ENCODE measurements at places on chromosomes 7 and 10.

- DNase-seq, result no peak
Measured at GRCh38 chr7:151109094-151110048, 23.1 kb downstream of the AGAP3 start.

- DNase-seq, result no peak
Measured at GRCh38 chr10:71424496-71425194, 27.9 kb downstream of the CDH23 start.

DNA sequence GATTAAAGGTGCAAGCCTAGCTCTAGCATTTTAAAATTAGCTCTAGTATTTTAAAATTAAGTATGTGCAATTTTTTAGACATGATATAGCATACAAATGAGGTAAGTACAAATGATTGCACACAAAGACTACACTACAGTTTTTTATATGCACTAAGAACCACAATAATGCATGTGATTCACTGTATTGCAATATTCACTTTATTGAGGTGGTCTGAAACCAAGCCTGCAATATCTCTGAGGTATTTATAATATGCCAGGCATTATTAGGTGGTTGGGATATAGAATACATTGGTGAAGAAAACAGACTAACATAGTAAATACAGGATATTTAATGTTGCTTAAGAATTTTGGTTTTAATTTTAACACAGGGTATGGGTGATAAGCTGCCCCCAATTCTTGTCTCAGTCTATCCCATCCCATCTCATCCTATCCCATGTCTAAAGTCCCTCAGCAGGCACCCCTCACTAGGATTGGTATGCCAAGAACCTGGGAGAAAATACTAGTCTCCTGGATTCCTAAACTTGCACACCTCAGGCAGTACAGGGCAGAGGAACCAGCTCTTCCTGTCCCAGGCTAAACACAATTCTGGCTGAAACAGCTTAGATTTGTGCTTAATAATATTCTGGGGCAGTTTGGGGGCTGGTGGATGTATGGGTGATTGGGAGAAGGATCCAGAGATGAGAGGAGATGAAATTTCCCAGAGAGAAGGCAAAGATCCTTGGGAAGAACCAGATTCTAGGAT lies 90.4 kb downstream of the HIPK2 start:
- no peak for DNase-seq

DNA sequence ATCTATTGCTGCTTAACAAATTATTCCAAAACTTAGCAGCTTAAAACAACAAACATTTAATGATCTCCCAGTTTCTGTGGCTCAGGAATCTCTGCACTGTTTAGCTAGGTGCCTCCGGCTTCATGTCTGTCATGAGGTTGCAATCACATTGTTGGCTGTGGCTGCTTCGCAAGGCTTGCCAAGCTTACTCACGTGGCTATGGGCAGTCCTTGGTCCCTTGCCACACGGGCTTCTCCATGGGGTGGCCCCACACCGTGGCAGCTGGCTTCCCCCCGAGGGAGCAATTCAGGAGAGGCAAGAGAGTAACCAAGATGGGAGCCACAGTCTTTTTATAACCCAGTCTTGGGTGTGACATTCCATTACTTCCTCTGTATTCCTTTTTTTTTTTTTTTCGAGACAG lies 67.4 kb downstream of the NEURL1 start:
- DNase-seq, result no peak

GRCh38 chr7:12570534-12571461 lies at the start of gene SCIN:
TSS of gene SCIN (plus strand) at chr7:12570720. CDS start at chr7:12570787, 67 bp downstream.
- DNase-seq, result no peak

DNA sequence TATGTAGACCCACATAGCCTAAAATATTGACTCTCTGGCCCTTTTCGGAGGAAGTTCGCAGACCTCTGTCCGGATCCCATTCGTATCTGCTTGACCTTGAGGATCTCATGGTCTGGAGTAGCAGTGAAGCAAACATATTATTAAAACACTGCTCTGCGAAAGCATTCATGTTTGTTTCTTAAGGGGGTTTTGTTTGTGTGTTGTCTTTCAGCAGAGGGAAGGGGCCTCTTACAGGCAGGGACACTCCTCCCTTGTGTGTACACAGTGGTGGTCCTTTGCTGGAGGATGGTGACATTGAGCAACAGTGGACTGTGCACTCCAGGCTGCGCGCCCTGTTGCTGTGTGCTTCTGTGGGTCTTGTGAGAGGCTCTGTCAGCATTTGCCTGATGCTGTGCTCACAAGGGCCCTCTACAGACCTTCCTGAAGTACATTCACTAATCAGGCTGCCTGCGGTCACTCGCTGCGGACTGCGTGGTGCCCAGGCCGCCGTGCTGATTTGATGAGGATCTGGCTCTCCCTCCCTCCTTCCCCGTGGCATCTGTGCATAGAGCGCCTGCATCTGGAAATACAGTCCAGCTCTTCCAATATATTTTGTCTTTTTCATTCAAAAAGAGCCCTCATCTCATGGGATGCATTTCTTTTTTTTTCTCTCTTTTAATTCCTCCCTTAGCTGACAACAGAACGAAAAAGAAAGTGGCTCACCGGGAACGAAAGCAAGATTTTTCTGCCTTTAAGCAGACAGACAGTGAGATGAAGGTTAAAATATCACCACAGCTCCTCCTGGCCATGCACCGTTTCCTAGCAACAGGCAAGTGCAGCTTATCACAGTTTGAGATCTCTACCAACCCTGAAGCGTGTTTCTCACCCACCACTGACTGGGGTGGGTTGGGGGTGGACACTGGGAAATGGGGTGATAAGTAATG lies 135.8 kb downstream of the CNNM2 start:
- peak; percentile 24 for DNase-seq

GRCh38 chr10:115985786-115986185 lies 287.2 kb downstream of the GFRA1 start:
- DNase-seq, result no peak

DNA sequence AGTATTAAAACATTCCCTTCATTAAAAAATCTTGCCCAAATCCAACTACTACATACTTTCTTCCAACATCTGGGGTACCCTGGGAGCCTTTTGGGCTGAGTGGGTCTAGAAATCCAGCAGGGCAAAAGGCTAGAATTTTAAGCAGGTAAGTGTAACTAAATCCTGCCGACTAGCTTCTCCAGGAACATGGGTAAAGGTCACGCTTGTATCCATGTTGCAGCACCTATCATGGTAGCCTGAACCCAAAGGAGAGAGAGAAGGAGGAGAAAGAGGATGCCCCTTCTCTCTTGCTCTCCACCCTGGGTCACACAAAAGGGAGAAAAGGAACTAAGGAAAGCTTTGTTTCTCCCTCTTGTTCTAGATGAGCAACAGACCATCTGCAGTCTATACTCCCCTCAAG lies 53.3 kb downstream of the ZNF680 start:
- no peak for DNase-seq

- DNase-seq, result no peak
Measured at GRCh38 chr10:5416981-5417380, 4.6 kb downstream of the NET1 start.

DNA sequence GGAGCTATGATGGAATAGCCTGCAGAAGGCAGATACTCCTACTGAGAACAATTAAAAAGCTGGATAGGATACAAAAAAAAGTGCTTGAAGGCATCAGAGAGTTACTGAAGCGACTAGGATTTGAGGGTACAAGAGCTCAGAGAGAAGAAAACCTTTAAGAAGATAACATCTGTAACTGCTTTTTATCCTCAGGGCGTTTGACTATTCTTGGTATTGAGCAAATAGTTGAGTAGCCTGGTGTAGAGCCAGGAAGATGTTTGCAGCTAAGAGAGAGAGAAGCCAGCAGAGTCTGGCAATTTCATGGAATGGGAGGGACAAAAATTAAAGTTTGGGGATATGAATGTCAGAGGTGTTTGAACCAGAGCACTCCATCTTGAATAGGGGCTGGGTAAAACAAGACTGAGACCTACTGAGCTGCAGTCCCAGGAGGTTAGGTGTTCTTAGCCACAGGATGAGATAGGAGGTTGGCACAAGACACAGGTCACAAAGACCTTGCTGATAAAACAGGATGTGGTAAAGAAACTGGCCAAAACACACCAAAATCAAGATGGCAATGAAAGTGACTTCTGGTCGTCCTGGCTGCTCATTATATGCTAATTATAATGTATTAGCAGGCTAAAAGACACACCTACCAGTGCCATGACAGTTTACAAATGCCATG lies 428.8 kb downstream of the SH2D4B start:
- no peak for DNase-seq

DNA sequence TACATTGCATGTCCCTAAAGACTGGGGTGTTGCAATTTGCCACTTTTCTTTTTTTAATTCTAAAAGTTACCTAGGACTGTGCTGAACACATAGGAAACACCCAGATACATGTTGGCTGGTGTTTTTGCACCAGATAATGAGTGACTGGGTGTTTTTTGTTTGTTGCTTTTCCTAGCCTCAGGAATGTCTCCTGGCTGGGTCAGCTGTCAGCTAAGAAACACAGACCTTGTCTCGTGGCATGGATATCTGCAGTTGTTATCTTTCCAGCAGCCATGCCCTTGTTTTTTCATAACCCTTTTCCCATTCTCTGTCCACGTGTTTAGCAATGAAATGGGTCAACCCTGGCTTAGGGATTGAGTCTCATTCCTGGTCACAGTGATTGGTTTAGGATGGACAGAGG lies 433.9 kb upstream of the ZMIZ1 start:
- no peak for DNase-seq

- no peak for DNase-seq
Measured at GRCh38 chr10:20949967-20950366, 52.9 kb upstream of the NEBL start.

DNA sequence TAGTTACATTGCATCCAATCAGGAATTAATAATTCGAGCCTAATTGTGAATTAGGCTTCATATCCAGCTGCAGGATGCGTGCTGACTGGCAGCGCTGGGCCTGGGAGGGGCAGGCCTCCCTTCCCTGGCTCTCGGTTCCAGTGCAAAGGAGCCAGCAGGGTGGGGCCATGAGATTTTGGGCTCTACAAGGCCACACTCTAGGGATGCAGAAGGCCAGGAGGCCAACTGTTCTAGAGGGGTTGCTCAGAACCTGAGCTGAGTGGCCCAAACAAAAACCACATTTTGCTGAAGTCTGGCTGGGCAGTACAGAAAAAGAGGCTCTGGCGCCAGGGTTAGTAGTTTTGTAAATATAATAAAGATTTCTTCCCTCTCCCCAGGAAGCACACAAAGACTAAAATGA lies 72.3 kb downstream of the CLEC2L start:
- no peak for DNase-seq

- DNase-seq, result no peak
Measured at GRCh38 chr7:79272938-79273337, 180.5 kb downstream of the MAGI2 start.

DNA sequence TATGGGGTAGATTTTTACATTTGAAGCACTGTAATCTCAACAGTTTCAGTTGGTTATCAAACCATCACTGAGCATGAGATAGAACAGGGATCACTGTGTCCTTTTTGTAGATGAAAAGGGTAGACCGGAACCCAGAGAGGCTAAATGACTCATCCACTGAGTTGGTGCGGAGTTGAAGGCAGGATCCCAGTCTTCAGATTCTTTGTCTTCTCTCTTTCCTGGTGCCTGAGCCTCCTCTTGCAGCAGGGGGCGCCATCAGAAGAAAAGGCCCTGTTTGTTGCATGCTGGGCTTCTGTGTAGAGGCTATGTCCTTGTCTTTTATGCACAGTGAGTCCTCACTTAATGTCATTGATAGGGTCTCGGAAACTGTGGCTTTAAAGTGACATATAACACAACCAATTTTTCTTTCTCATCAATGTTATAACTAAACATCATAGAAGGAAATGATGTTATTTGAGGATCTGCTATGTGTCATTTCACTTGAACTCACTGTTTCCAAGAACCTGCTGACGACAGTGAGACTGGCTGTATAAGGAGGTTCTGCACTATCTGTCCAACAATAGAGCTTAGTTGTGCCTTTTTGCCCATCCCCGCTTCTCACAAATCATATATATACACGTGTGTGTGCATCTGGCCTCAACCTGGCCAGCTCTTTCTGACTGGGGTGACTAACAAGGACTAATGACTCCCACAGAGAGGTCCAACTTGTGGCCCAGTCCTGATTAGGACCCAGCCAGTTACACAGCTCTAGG lies 14.3 kb downstream of the ZNF282 start:
- DNase-seq, result peak; percentile 69

DNA sequence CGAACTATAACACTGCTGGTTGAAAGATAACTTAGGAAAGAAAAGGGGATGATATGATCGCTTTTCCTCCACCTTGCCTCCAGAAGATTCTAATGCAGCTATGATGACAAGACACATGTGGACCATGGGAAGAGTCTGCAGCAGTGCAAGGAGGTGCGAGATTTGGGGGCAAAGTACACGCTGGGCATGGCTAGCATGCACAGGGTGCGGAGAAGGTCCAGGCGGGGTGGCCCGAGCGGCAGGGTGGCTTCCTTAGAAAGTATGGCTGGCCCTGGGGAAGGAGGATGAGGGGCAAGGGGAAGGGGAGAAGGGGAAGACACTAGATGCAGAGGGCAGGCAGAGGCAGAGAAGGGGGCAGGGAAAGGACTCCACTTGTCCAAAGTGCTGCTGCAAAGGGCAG lies 15.6 kb downstream of the ATXN7L1 start:
- DNase-seq, result no peak

DNA sequence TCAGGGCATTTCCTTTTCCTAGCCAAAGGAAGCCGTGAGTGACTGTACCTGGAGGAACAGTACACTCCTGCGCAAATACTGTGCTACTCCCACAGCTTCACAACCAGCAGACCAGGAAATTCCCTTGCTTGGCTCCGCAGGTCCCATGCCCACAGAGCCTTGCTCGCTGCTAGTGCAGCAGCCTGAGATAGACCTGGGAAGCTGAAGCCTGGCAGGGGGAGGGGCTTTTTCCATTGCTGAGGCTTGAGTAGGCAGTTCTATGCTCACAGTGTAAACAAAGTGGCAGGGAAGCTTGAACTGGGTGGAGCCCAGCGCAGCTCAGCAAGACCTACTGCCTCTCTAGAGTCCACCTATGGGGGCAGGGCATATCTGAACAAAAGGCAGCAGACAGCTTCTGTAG lies 291.2 kb downstream of the HGF start:
- DNase-seq, result no peak

- no peak for DNase-seq
Measured at GRCh38 chr10:62381385-62382102, 7.4 kb downstream of the ZNF365 start.

DNA sequence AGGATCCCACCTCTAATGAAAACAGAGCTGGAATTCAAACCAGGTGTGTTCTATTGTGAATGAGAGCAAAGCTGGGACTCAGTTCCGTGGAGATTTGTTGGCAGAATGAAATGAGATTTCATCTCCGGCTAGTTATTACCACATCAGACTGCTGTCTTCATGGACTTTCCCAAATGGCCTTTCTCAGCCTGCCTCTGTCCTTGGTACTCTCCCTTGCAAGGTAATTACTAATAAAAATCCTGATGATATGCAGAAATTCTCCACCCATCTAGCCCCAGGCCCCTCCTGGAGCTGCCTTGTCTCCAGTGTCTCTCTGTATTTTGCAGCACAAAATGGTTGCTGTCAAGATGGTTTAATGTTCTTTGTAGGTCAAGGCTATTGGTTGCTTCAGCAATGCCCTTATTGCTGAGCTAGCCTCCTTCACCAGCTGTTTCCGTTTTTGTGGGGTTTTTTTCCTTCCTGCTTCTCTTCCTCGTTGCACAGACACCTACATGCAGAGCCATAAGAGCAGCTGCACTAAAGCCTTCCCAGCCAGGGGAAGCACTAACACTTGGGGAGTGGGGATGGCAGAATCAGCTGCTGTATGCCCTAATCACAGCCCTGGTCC lies 185.0 kb upstream of the GHITM start:
- DNase-seq, result no peak

- DNase-seq, result no peak
Measured at GRCh38 chr7:96685755-96686154, 23.9 kb downstream of the SEM1 start.

Measured in kidney capillary endothelial cell (primary cell).